ENCODE measurements at places on chromosomes 13 and 19.

DNA sequence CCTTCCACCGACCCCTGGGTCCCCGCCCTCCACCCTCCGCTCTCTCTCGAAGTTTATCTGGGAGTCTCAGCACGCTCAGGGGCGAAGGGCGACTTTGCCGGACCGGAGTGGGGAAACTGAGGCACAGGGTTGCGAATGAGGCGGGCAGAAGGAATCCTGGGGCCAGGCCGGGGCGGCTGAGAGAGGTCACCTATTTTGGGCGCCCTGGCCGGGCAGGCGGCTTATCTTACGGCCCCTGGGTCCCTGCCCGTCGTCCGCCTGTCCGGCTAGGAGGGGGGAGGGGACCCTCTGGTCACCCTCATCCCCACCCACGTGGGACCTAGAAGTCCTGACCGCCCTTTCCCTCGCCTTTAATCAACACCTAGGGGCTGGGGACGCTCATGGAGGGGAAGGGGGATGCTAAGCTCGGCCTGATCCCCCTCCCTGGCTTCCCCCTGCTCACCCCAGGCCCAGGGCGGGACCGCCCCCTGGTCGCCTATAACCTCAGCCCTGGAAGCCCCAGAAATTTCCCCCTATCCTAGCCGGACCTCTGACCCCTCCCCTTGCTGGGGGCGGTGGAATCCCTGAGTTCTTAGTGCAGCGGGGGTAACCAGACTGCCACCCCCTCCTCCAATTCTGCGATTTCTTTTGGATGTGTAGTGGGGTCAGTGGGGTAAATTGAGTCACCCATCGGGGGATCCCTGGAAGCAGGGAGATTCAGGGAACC is 556 bp downstream of the TRIP10 start:
- DNase-seq = no peak

GRCh38 chr13:33228648-33229445 is 56.7 kb downstream of the STARD13 start:
- no peak for DNase-seq

- no peak for DNase-seq
These were observed 853.0 kb downstream of the SLITRK6 start for GRCh38 chr13:84946192-84946591.

GRCh38 chr19:16366056-16366432 is 41.4 kb downstream of the KLF2 start:
- DNase-seq = no peak

GRCh38 chr19:518598-519231 is 11.4 kb downstream of the TPGS1 start:
- DNase-seq = peak; percentile 84

DNA sequence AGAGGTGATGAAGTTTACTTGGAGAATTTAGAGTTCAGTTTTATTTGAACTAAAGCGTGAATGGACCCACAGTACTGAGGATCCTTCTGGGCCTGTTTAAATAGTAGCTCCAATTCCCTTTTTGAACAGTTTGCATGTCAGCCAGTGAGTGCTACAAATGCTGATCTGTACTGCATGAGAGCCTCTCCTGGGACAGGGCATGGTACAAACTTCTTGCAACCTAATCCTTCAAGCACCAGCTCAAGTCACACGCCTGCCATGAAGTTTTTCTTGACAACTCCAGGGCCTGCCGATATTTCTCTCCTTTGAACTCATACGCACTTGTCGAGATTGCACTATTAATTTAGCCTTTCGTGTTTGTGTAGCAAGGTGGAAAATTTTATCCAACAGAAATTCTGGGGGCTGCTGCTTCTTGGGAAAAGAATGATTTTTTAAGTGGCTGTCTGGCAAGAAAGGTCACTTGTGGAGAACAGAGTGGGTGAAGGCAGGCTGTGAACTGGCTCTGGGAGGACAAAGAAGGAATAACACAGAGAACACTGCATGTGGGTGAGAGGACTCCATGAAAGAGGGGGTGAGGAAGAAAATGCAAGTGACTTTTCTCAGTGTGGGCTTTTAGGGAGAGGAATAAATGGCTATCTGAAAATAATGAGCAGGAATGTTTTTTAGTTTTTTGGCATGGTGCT is 192.5 kb downstream of the NDFIP2 start:
- DNase-seq = no peak

- peak; percentile 83 for DNase-seq
These were observed 64.8 kb upstream of the GPR183 start for GRCh38 chr13:99371956-99372355.

GRCh38 chr19:37691881-37692504 is 27.6 kb downstream of the ZNF607 start:
- DNase-seq = peak; percentile 92

- no peak for DNase-seq
These were observed 7.0 kb upstream of the SPACA6 start for GRCh38 chr19:51686171-51686570.

DNA sequence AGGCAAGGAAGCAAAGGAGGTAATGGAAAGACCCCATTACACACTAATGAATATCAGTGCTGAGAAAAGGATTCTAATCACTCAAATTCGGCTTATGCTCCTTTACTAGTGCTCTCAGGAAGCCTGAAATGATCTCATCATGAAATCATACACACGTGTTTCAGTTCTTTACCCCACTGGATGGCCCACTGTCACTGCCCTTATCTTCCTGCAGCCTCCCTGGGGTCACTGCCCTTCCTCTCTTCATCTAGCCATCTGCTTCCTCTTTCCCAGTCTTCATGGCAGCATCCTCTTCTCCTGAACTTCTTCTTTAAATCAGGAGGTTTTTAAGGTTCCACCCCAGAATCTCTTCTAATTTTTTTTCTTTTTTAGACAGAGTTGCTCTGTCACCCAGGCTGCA is 27.9 kb upstream of the EEF1AKMT1 start:
- no peak for DNase-seq

GRCh38 chr13:106182404-106182803 is 353.1 kb downstream of the EFNB2 start:
- no peak for DNase-seq

DNA sequence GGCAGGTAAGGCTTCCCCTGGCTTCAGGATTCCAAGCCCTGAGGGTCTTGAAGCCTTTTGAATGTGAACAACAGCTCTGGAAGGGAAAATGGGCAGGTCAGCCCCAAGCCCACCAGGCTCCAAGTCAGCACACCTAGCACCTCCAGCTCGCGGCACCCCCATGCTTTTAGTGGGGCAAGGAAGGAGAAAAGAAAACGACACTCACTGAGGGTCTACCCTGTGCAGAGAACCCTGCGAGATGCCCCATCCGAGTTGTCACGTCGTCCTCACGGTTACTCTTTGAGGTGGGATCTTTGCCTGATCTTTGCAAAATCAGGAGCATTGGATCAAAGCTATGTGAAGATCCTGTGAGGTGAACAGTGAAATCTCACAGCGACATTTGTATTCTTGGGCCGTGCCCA is 5.7 kb upstream of the F10 start:
- DNase-seq = peak; percentile 41

GRCh38 chr13:113168211-113168610 is 9.8 kb downstream of the PROZ start:
- DNase-seq = no peak

- DNase-seq = no peak
These were observed 18.0 kb downstream of the VRK3 start for GRCh38 chr19:50007170-50007569.

DNA sequence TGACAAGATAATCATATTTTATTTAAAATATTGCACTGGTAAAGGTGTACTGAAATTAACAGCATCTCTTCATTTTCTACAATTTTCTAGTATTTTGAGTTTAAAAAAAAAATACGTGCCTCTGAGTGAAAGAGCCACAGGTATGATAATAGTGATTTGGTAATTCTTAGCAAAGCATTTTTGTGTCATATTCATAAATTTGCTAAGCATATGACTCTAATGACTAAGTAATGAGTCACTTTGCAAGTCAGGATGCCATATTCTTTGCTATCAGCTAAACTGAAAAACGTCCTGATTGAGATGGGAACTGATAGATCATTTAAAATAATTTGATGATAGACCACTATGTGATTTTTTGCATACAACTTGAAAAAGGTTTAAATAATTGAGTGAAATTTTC is 136.1 kb upstream of the IRS2 start:
- no peak for DNase-seq

- no peak for DNase-seq
These were observed 174.8 kb downstream of the KDM4B start for GRCh38 chr19:5143471-5144411.

- DNase-seq = no peak
These were observed 8.9 kb downstream of the CEBPA start for GRCh38 chr19:33293255-33294057.
